ENCODE measurements at places on chromosomes 13 and 19. TPM values are rescaled to one million over a fixed set of nuclear protein-coding genes. Genes with fewer than 3 reads are reported as not detected.
A peak's percentile ranks its signal among the peaks of the same experiment; 100 is the strongest.

DNA sequence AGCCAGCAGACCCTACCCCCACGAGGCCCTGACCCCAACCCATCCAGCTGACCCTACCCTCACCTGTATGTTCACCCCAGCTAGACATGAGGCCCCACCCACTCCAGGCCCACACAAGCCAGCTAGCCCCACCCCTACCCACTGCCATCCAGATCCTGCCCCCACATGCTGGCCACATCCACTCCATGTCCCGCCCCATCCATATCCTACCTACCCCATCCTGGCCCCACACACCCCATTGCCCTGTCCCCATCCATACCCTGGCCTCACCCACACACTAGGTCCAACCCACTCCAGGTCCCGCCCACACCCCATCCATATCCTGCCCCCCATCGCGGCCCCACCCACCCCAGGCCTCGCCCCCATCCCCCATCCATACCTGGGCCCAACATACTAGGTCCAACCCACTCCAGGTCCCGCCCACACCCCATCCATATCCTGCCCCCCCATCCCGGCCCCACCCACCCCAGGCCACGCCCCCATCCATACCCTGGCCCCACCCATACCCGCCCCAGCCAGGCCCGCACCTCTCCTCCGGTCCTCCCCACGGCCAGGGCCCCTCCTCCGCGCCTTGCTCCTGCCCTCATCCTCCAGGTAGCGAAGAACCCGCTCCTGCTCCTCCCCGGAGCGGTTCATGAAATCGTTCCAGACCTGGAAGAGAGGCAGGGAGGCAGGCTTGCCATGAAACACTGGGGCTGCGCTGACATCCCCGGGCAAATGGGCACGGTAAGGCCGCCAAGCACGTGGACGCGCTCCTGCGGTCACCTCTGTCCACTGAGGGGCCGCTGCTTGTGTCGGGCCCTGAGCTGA, 7.2 kb downstream of the RNU6-9 start:
- no peak for DNase-seq

The OR7A17 gene
- not detected for total RNA-seq

The FCAR gene
- not detected for total RNA-seq

GRCh38 chr13:50366488-50367174, 351.4 kb downstream of the KCNRG start:
- DNase-seq = no peak

GRCh38 chr19:47610902-47611301, 2.0 kb downstream of the BICRA start:
- DNase-seq = no peak

DNA sequence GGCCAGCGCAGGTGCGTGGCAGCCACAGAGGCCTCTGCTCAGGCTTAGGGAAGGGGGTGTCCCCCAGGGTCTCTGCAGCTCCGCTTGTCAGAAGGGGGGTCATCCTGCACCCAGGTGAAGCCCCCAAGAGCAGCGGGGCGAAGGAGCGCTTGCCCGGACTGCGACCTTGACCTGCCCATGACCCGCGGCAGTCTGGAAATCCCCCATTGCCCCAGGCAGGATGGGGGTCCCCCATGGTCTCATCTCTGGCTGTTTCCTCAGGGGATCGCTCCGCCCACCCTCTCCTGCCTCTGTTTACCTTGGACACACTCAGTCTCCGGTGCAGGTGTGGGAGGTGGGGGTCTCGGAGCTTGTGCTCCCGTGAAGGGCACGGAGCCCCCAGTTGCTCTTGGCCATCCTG, 82.7 kb downstream of the KDM4B start:
- DNase-seq = no peak

The SLC25A41 gene
- total RNA-seq = 0.21 TPM

The ADPRHL1 gene
- 4.8 TPM for total RNA-seq

DNA sequence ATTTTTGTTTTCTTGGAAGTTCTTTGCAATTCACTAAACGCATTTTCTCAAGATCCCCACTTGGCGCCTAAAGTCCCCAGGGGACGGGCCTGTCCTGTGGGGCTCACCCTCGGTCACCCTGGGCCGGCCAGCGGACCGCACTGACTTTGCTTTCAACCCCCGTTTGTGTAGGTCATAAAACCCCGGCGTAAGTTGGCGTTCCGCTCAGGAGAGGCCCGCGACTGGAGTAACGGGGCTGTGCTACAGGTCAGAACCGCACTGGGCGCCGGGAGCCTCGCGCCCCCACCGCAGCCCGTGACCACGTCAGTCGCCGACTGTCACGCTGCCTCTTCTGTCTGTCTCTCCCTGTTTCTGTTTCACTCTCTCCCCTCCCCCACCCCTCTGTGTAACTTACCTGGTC, 13.6 kb downstream of the TSSK6 start:
- DNase-seq = no peak

DNA sequence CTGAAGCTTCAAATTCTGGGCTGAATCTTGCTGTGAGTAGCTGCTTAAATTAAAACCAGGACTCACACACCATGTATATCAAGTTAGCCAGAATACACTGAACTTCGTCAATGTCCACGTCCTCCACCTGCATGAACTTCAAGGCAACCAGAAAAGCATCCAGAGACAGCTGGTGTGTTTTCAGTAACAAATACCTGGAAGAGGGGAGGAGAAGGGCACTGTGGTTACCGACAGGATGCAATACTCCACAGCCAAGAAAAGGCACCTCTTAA, 20.4 kb downstream of the PROZ start:
- no peak for DNase-seq

The CFD gene
- total RNA-seq = 9.9 TPM

The APOC4 gene
- total RNA-seq = not detected

The TBXA2R gene
- 5.2 TPM for total RNA-seq

GRCh38 chr19:1258707-1259205, 10.4 kb downstream of the MIDN start:
- DNase-seq = no peak

DNA sequence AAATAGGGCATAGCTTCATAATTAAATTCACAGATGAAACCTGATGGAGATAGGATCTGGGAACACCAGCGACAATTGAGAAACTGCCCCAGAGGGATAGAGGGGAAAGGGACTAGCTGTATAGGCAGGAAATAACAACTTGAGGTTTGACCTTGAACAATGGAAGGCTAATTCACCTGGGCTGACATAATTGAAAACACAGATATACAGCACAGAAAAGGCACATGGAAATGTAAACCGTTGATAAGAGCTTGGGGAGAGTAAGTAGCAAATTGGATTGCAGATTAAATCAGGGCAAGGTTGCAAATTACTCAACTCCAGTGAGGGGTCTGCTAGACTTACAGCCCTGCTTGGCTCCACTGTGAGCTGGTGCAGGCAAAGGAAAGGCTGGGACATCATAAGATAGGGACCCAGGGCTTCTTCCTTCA, 246.7 kb downstream of the DLEU7 start:
- no peak for DNase-seq

The ZNF846 gene
- total RNA-seq = 10.2 TPM

DNA sequence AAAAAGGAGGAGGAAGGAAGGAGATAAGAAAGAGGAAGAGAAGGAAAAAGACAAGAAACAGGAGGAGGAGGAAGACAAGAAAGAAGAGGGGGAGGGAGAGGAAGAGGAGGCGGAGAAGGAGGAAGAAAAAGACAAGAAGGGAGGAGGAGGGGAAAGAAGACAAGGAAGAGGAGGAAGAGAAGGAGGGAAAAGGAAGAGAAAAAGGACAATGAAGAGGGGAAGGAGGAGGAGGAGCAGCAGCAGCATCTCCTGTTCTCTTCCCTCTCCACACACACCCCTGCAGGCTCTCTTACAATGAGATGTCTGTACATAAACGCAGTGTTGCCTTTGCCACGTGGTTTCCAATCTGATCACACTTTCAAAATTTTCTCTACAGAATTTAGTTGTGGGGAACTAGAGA, 66.6 kb downstream of the RUBCNL start:
- DNase-seq = no peak

DNA sequence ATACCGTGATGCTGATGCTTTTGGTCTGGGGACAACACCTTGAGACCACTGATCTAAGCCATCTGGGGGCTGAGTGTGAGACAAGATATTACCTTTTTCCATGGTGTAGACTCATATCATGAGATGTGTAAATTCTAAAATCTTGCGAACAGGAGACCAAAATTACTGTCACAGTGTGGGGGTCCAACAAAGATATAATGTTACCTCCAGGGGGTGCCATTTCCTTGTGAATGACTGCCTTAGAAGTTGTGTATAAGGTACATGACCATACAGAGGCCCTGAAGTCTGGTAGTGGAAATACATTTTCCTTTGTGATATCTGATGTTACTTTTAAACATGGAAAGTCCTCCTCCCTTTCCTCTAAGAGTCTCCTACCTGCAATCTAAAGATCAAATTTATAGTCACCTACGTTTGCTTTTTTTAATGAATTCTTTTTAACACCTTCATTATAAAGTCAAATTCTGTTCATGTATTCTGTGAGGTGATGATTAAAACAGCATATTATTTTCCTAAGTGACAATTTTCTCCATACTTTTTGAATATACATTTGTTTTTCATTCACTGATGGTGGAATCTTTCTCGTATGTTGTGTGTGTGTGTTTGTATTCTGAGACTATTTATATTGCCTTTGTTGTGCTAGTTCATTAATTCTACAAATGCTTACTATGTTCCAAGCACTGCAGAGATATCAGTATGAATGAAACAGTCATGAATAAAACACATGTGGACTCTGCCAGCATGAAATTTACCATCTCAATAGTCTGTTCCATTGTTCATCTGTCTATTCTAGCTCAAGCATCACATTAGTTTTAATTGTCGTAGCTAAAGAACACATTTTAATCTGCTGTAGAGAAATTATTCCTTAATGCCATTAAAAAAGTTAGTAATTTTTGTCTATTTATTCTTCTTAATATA, 113.7 kb downstream of the RFC3 start:
- DNase-seq = peak; percentile 2

The SSC5D gene
- 13.0 TPM for total RNA-seq

- no peak for DNase-seq
Measured at GRCh38 chr13:40562975-40563349, 103.5 kb downstream of the FOXO1 start.

DNA sequence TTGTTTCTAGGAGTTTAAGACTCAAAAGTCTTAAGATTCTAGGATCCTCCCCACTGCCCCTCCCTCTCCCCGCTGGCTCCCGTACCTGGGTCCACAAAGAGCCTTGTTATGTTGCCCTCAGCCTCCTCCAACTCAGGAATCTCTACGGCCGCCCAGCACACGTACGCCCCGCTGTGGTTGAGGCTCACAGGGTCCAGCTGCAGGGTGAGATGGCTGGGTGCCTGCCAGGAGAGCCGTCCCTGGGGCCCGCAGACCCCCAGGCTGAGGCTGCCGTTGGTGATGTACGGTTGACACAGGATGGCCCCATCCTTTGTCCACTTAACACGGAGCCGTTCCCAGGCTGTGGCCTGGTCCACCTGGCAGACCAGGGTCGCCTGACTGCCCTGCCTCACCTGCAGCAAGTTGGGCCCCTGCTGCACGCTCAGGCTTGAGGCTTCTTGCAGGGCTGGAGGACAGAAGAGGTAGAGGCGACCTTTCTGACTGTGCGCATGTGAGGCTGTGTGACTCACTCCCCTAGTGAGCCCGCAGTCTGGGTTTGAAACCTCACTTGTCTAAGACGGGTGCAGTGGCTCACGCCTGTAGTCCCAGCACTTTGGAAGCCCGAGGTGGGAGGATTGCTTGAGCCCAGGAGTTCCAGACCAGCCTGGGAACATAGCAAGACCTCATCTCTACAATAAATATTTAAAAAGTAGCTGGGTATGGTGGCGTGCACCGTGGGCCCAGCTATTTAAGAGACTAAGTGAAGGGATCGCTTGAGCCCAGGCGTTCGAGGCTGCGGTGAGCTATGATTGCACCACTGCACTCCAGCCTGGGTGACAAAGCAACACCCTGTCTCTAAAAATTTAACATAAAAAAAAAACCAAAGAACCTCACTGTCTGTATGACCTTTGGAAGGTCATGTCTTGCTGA, 4.0 kb downstream of the TMIGD2 start:
- DNase-seq = no peak

GRCh38 chr19:18202778-18203407, 949 bp downstream of the RAB3A start:
- DNase-seq = no peak

DNA sequence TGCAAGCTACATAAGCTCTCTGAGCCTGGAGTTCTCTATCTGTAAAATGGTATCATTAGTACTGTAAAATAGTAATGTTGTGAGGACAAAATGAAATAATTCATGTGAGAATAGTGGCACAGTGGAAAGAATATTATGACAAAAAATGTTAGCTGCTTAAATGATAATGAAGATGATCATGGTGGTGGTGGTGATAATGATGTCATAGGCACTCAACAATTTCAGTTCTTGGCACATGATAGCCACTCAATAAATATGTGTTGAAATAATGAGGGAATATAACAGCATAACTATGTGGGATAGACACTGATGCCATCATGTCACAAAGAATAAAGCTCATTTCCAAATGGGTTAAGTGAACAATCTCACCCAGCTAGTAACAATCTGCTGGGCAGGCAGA, 736.3 kb downstream of the EFNB2 start:
- DNase-seq = no peak

DNA sequence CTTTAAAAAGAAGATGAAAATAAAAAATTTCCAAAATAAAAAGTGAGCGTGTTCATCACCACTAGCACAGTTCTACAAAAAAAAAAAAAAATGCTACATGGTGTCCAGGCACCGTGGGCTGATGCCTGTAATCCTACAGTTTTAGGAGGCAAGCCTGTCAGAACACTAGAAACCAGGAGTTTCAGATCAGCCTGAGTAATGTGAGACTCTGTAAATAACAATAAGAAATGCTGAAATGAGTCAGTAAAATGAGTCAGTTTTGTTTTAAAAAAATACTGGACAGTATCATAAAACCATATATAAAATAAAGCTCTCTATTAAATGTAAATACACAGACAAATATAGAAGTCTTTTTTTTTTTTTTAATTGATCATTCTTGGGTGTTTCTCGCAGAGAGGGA, 30.0 kb downstream of the ZNF91 start:
- DNase-seq = no peak

GRCh38 chr13:72726726-72727416, 558 bp downstream of the MZT1 start:
- DNase-seq = no peak

The TNNI3 gene
- 14.6 TPM for total RNA-seq

The IFT88 gene
- 12.3 TPM for total RNA-seq

DNA sequence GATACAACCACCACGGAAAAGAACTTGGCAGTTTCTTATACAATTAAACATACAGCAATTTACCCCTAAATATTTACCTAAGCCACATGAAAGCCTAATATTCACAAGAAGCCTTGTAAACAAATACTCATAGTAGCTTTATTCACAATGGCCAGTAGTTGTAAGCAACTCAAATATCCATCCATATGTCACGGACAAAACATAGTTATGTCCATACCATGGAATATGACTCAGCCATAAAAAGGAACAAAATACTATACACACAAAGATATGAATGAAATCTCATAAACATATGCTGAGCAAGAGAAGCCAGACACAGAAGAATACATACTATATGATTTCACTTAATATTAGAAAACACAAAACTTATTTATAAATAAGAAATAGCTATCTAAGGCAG, 12.9 kb downstream of the PSPC1 start:
- no peak for DNase-seq

- DNase-seq = no peak
Measured at GRCh38 chr19:55579766-55580621, 654 bp downstream of the ZNF579 start.

The KLK1 gene
- total RNA-seq = 0.31 TPM

The ZNF773 gene
- 10.2 TPM for total RNA-seq

GRCh38 chr19:51120160-51120559, 4.5 kb upstream of the SIGLEC9 start:
- no peak for DNase-seq

GRCh38 chr19:31406106-31406505, 56.9 kb upstream of the TSHZ3 start:
- DNase-seq = no peak
